ENCODE measurements at places on chromosomes 16 and 17. TPM values are rescaled to one million over a fixed set of nuclear protein-coding genes. Genes with fewer than 3 reads are reported as not detected.

TMC7 gene
- 1.2 TPM for total RNA-seq

NGFR gene
- 2.8 TPM for total RNA-seq

HSD11B2 gene
- total RNA-seq: 0.68 TPM

LGALS9B gene
- total RNA-seq: not detected

CDH8 gene
- 7.6 TPM for total RNA-seq

KRTAP3-2 gene
- total RNA-seq: not detected

SCNN1B gene
- total RNA-seq: not detected

SRSF1 gene
- total RNA-seq: 158 TPM

VASN gene
- 62.7 TPM for total RNA-seq

CDRT4 gene
- 10.1 TPM for total RNA-seq

ZP2 gene
- total RNA-seq: not detected
